ENCODE measurements at places on chromosomes 16 and 17. TPM values are rescaled to one million over a fixed set of nuclear protein-coding genes. Genes with fewer than 3 reads are reported as not detected.

GRCh38 chr17:67411397-67411796, 34.3 kb downstream of the PITPNC1 start:
- no peak for DNase-seq

- no peak for DNase-seq
Observed at GRCh38 chr17:12519956-12520594, 145.6 kb upstream of the MYOCD start.

OR3A1 gene
- not detected for total RNA-seq

DNA sequence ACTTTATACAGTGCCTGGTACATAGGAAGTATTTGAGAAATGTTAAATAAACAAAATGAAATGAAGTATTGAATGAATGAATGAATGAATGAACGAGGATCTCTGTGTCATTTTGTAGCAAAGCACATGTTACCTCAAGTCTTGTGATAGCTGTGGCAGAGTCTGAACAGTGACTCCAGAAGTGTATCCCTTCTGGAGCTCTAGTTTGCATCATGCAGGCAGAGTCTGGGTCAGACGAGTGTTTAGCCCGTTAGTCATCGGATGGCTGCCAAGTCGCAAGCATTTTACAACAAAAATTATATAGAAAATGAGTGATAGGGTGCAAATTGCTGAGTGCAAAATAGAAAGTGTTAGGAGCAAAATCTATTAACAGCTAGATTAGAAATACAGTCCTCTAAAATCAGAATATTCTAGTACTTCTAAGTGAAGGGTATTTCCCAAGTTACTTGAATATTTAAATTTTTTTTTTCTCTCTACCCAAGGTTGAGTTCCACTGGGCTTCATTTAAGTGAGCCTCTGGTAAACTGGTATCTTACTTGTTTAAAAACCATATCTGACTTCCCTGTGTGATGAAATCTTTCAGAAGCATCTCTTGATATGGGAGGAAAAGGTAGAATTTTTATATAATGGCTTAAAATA, 113.3 kb downstream of the FTO start:
- DNase-seq, result no peak

- no peak for DNase-seq
Observed at GRCh38 chr17:42871647-42872046, 20.6 kb downstream of the AOC3 start.

DNA sequence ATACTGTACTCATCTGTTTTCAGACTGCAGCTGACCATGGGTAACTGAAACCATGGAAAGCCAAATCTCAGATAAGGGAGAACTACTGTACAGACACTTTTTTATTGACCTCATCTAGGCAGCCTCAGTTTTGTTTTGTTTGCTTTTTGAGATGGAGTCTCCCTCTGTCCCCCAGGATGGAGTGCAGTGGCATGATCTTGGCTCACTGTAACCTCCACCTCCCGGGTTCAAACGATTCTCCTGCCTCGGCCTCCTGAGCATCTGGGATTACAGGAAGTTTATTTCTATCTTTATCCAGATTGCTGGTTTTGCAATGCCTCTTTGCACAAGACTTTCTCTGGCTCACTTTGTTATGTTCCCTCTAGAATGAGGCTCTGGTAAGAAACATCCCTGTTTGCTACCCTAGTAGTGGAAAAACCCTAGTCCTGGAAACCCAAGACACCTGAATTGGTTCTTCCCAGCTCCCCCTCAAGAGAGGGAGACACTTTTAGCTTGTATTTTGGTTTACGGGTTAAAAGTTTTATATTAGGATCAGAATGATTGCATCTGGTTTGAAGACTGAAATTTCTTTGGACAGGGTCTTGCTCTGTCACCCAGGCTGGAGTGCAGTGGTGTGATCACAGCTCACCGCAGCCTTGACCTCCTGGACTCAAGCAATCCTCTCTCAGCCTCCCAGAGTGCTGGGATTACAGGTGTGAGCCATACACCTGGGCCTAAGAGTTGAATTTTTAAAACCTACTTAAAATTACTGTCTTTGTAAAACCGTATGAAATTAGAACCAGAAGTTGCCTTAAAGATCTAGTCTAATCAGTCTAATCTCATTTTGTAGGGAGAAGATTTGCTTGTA, 38.9 kb downstream of the ZNF207 start:
- DNase-seq, result no peak
